ENCODE measurements at places on chromosomes 2 and 18. TPM values are rescaled to one million over a fixed set of nuclear protein-coding genes. Genes with fewer than 3 reads are reported as not detected.

The ATP8B1 gene
- total RNA-seq: 39.5 TPM

The SERPINB11 gene
- total RNA-seq: not detected

The SDC1 gene
- 83.3 TPM for total RNA-seq

The SNED1 gene
- 2.2 TPM for total RNA-seq

GRCh38 chr18:56709463-56709862 is 58.3 kb downstream of the WDR7 start:
- DNase-seq: peak; percentile 88

GRCh38 chr2:229783108-229783721 is 68.9 kb upstream of the DNER start:
- no peak for DNase-seq

- no peak for DNase-seq
These were observed 8.8 kb downstream of the EVX2 start for GRCh38 chr2:176074919-176075425.

DNA sequence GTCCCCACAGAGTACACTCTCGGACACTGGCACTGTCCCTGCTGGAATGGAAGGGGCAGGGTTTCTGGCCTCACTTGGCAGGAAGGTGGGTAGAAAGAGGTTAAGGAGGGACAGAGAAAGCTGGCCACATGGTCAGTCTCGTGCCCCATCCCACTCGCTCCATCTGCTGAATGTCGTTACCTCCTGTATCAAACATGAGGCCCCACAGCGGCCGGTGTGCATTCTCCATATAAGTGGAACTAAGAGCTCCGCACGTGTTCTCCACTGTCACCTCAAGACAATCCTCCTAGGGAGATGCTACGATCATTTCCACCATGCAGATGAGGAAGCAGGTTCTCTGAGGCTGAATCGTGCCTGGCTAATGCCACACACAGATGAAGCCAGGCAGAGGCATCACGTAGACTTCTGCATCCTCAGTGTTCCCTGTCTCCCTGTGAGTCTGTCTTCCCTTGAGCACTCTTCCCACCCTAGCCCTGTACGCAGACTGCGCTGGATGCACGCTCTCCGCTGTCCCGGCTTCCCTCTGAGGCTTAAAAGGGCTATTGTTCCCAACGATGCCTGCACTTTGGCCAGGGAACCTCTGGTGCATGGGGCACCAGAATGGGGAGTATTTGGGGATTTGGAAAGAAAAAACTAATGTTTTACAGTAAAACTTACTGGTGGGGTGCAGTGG is 35.1 kb downstream of the MAL start:
- no peak for DNase-seq

DNA sequence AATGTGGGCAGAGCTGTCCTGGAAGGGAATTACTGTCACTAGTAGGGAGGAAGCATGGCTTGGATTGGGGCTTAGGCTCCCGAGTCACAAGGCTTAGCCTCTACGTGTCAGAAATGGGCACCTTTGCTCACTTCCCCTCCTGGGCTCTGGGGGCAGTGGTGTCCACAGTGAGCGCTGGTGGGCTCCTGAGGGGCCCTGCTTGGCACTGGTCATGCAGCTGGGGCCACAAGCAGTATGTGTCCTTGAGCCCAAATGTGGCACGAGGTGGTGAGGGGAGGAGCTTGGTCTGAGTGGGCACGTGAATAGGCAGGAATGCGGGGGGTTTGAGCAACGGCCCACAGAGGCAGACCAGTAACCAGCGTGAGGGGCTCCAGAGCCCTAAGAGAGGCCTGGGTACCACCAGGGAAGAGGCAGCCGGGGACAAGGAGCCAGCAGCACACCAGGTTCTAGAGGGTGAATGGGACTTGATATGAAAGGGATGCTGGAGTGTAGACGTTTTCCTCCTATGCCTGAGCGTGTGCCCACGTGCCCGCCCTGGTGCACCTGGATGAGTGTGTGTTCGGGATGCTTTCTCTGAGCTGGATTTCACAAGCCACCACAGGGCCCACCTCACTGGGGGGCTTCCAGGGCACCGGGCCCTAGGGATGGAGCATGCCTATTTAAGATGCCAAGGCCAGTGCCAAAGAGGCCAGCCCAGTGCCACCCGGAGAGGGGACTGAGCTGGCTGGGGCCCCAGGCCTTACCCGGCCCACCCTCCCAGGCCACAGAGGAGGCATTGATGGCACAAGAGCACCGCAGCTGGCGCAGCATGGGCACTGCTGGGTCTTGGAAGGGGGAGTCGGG is 22.8 kb upstream of the PTMA start:
- no peak for DNase-seq

DNA sequence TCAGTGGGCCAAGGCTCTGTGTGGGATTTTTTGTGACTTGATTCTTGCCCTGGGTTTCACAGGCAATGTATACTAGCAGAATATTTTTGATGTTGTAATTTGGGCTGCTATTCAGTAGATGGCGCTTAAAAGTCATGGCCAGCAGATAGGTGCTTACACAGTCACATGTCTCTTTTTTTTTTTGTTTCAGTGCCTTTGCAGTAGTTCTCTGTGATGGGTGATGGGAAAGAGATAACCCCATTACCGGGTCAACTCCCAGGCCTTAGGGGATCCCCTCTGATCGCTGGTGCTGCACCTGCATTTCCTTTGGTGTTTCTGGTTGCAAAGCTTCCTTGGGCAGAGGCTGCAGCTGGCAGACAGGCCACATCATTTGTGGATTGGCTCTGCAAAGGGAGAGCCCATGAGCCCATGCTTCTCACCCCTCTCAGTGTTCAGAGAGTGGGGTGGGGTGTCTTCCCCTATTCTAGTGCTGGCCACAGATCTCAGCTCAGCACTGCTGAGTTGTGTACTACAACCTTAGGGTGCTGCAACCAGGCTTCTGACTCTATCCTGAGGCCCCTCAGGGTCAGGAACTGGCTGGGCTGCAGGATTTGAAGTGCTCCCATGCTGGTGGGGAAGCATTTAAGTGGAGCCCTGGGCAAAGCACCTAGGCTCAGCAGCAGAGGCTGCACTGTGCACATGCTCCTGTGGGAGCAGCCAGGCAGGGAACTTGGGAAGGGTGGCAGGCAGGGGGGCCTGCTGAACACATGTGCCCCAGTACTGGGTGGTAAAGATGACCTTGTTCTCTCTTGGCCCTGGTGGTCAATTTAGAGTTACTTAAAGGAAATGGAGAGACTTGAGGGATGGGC is 219.8 kb upstream of the SPHKAP start:
- no peak for DNase-seq

GRCh38 chr2:113937501-113937900 is 47.6 kb downstream of the ACTR3 start:
- DNase-seq: peak; percentile 6

GRCh38 chr2:45191146-45191863 is 182.1 kb upstream of the SIX2 start:
- DNase-seq: no peak

- DNase-seq: no peak
These were observed 54.2 kb upstream of the FZD5 start for GRCh38 chr2:207823865-207824264.

GRCh38 chr2:212033888-212034287 is 504.7 kb downstream of the ERBB4 start:
- DNase-seq: no peak

DNA sequence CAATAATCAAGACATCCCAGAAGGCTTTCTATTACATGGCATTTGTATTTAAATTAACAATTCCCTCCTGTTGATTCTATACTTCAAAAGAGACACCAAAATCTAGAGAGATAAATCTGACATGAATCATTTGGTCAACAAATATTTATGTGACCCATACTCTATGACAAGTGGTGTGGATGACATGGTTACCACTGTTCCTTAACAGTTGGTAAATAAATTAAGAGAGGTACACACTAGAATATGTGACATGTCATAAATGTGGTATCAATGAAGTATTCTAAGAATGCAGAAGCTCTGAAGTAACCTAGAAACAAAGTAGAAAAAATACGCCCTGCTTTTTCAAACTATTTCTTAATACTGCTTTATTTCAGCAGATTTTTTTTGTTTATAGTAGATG is 255.4 kb downstream of the EXOC6B start:
- DNase-seq: peak; percentile 53

- no peak for DNase-seq
These were observed 520.7 kb upstream of the TCF4 start for GRCh38 chr18:56108478-56109367.

- no peak for DNase-seq
These were observed 682.5 kb downstream of the MBD2 start for GRCh38 chr18:53541924-53542323.

DNA sequence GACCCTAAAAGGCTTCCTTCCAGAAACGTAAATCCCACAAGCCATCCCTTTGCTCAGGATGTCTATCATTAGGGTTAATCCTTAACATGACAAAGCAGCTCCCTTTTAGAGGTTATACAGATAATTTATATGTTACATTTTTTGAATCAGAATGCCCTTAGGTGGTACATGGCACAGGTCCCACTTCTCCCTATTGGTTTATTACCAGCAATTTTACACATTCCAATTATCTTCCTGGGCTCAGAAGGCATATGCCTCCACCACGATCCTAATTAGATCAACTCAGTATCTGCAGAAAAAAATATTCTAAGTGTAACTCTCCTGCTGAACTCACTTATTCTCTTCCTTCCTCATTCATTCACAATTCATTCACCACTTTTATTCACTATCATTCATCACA is 507.0 kb upstream of the MAP2 start:
- DNase-seq: no peak

- peak; percentile 46 for DNase-seq
These were observed 7.0 kb upstream of the PAX3 start for GRCh38 chr2:222305516-222306392.

DNA sequence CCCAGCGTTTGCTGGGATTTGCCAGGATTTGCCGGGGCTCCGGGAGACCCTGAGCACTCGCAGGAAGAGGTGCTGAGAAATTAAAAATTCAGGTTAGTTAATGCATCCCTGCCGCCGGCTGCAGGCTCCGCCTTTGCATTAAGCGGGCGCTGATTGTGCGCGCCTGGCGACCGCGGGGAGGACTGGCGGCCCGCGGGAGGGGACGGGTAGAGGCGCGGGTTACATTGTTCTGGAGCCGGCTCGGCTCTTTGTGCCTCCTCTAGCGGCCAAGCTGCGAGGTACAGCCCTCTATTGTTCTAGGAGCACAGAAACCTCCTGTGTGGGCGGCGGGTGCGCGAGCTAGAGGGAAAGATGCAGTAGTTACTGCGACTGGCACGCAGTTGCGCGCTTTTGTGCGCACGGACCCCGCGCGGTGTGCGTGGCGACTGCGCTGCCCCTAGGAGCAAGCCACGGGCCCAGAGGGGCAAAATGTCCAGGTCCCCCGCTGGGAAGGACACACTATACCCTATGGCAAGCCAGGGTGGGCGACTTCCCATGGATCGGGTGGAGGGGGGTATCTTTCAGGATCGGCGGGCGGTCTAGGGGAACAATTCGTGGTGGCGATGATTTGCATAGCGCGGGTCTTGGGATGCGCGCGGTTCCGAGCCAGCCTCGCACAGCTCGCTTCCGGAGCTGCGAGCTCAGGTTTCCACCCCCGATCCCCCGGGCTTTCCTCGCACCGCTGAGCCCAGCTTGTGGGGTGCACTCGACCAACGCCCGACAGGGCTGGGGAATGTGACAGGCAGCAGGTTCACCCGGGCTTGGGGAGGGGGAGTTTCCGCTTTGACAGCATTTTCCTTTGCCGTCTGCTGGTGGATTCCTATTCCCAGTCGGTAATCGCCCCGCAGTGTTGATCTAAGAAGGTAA is 2.8 kb downstream of the ONECUT2 start:
- DNase-seq: no peak
